ENCODE measurements at places on chromosomes 6 and 20.

GRCh38 chr6:142823256-142823902, 121.6 kb downstream of the HIVEP2 start:
- no peak for DNase-seq

- DNase-seq = no peak
Observed at GRCh38 chr6:97049253-97050011, 124.9 kb downstream of the KLHL32 start.

DNA sequence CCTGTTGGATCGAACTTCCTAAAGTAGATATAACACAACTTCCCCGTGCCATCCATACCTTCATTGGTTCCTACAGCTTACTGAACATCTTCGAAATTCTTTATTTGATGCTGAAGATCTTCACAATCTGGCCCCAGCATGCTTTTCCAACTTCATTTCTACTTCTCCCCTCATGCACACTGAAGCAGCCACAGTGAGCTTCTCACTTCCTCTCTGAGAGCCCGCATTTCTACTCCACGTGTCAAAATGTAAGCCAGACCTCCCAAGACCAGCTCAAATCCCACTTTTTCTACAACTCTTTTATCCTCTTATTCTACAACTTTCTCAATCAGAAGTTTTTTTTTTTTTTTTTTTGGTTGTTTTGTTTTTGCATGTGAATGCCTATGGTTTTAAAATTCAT, 254.7 kb downstream of the GMPR start:
- DNase-seq = no peak

DNA sequence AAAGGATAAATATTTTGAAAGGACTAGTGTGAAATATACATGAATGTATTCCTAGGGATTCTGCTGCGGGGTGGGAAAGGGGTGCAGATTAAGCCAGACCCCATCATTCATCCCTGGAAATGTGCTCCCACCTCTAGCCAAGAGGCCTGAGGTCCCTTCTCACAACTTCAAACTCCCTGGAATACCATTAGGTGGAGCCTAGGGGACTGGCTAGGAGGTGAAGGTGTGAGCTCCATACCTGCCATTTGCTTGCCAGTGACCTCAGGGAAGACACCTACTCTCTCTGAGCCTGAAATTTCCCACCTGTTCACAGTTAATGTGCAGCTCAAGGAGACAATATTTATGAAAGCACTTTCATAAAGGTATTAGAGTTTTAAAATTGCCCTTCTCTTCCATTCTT, 4.7 kb upstream of the CCN2 start:
- no peak for DNase-seq

GRCh38 chr20:775679-776135, 7.4 kb upstream of the SLC52A3 start:
- DNase-seq = no peak

Data from substantia nigra (tissue), 51 donors.